ENCODE measurements at places on chromosomes 16 and 17. TPM values are rescaled to one million over a fixed set of nuclear protein-coding genes. Genes with fewer than 3 reads are reported as not detected.

KRT9 gene
- not detected for total RNA-seq

ARL5C gene
- not detected for total RNA-seq

TMC5 gene
- total RNA-seq: 5.4 TPM

MYH13 gene
- not detected for total RNA-seq

KRT25 gene
- total RNA-seq: not detected

GRAP gene
- 0.20 TPM for total RNA-seq

PPL gene
- 5.4 TPM for total RNA-seq

KRTAP4-3 gene
- not detected for total RNA-seq

OTOP2 gene
- total RNA-seq: not detected

TBC1D3I gene
- 0.28 TPM for total RNA-seq

NKD1 gene
- 0.39 TPM for total RNA-seq

NPIPB2 gene
- total RNA-seq: 4.0 TPM

NPW gene
- total RNA-seq: 1.1 TPM

UTS2R gene
- total RNA-seq: not detected

RNF157 gene
- total RNA-seq: 7.0 TPM

NTN1 gene
- total RNA-seq: 0.42 TPM

DPEP2 gene
- not detected for total RNA-seq

TP53TG3B gene
- total RNA-seq: not detected

PABPN1L gene
- not detected for total RNA-seq

TMIGD1 gene
- not detected for total RNA-seq

CALCOCO2 gene
- total RNA-seq: 62.5 TPM

KRT14 gene
- total RNA-seq: not detected

SOCS7 gene
- 16.0 TPM for total RNA-seq

PAFAH1B1 gene
- total RNA-seq: 191 TPM

NTN3 gene
- total RNA-seq: not detected

SALL1 gene
- total RNA-seq: 0.09 TPM

AOC3 gene
- total RNA-seq: 1.4 TPM

CARHSP1 gene
- 166 TPM for total RNA-seq

RNF112 gene
- total RNA-seq: 0.45 TPM

KCNH4 gene
- 0.29 TPM for total RNA-seq

SEPTIN12 gene
- not detected for total RNA-seq

TMEM94 gene
- 46.0 TPM for total RNA-seq

Measured in A549 treated with GW870086 at 1 μM for 4 hours (cell line).